AG09319 (cell line): ENCODE measurements at places on chromosomes 16 and 17.
A peak's percentile ranks its signal among the peaks of the same experiment; 100 is the strongest.

DNA sequence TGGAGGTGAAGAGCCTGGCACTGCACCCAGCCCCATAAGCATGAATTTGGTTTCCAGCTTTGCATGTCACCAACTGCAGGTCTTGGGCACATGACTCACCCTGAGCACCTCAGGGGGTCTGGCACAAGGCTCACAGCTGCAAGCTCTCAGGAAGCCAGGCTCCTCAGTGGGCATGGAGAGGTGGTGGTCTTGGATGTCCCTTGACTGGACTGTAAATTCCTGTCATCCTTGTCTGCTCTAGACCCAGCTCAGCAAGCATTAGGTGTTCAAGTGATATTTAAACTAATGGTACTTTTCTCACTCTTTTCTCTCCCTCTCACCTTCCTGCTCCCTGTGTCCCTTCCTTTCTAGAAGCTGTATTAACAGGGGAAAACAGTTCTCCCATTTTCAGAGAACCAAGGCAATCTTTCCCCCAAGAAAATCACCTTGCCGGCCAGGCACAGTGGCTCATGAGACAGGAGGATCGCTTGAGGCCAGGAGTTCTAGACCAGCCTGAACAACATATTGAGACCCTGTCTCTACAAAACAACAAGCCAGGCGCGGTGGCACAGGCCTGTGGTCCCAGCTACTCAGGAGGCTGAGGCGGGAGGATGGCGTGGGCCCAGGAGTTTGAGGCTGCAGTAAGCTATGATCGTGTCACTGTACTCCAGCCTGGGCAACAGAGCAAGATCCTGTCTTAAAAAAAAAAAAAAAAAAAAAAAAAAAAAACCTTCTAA, 5.1 kb upstream of the KIFC3 start:
- DNase-seq: no peak

- peak; percentile 14 for DNase-seq
These were observed 27.0 kb upstream of the NTN1 start for GRCh38 chr17:8994319-8994718.

DNA sequence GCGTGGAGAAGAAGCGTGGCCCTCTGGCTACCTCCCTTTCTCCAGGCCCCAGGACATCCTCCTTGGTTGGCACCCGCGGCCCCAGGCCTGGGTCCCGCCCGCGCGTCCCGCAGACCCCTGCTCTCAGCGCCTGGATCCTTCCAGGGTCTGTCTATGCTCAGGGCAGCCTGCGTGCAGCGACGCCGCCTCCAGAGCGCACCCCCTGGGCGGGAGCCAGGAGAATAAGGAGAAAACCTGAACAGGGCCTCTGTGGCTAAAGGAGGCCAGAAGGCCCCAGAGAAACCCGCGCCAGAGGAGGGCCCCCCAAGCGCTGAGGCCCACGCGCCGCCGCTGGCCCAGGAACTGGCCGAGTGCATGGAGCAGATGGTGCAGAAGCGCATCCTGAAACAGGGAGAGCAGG, 40.4 kb upstream of the DNAJA2 start:
- DNase-seq: no peak

DNA sequence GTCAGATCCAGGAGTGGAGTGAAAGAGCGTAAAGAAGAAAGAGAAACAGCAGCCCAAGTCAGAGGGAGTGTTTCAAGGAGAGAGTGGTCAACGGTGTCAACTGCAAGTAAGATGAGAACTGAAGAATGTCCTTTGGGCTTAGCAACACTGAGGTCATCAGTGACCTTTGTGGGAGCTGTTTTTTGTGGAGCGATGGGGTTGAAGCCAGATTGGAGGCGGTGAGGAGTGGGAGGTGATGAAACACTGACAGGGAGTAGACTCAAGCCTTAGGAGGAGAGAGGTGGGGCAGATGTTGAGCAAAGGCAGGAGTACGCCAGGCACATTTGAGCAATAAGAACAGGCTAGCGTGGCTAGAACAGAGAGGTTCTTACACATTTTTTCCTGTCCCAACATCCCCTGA, 103.7 kb upstream of the GNAO1 start:
- DNase-seq: no peak

DNA sequence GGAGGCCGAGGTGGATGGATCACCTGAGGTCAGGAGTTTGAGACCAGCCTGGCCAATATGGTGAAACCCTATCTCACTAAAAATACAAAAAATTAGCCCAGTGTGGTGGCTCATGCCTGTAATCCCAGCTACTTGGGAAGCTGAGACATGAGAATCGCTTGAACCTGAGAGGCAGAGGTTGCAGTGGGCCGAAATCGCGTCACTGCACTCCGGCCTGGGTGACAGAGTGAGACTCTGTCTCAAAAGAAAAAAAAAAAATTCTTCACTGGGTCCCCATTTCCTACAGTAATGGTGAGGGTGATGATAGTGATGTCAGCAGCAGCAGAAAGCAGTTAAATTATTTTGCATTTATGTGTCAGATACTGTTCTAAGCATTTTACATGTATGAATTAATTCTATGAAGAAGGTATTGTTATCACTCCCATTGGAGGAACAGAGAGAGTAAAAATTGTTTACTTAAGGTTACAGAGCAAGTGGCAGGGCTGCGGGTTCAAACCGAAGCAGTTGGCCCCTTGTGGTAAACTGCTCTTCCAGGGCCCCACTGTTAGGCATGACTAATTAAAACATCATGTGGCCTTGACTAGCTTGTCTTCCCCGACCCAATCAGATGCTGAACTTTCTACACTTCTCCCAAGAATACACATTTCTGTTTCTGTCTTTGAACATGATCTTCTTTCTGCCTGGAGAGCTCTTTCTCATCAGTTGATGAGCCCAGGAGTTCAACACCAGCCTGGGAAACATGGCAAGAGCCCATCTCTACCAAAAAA, 45.8 kb downstream of the STAT3 start:
- no peak for DNase-seq

GRCh38 chr17:79057737-79058385, 16.8 kb upstream of the ENGASE start:
- DNase-seq: no peak

- DNase-seq: no peak
These were observed 45.7 kb upstream of the MRPS23 start for GRCh38 chr17:57895382-57896060.

DNA sequence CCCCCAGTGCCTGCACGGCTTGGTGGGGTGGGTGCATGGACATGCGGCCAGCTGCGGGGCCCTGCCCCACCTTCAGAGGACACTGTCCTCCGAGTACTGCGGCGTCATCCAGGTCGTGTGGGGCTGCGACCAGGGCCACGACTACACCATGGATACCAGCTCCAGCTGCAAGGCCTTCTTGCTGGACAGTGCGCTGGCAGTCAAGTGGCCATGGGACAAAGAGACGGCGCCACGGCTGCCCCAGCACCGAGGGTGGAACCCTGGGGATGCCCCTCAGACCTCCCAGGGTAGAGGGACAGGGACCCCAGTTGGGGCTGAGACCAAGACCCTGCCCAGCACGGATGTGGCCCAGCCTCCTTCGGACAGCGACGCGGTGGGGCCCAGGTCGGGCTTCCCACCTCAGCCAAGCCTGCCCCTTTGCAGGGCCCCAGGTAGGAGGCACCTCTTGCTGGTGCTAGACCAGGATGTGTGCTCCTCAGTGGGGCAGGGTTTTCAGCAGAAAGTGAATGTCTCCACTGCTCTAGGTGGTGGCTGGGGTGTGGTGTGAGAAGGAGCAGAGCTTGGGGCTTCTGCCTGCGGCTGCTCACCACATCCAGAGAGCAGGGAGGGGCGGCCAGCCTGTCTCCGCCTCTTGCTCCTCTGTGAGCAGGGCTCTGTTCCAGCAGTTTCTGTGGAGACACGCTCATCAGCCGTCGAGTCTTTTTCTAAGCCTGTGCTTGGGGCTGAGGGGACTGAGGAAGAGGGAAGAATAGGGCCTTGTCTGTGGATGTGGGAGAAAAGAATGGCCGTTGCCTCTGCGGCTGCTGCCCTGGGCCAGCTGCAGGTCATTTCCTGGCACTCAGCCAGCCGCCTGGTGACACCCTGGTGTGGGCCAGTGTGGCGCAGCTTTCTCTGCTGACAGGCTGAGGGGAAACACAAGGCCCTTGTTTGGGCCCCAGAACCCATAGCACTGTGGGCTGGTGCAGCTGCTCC, 2.2 kb downstream of the ZNF276 start:
- DNase-seq: no peak

GRCh38 chr16:13781575-13782338, 138.2 kb upstream of the ERCC4 start:
- DNase-seq: no peak

DNA sequence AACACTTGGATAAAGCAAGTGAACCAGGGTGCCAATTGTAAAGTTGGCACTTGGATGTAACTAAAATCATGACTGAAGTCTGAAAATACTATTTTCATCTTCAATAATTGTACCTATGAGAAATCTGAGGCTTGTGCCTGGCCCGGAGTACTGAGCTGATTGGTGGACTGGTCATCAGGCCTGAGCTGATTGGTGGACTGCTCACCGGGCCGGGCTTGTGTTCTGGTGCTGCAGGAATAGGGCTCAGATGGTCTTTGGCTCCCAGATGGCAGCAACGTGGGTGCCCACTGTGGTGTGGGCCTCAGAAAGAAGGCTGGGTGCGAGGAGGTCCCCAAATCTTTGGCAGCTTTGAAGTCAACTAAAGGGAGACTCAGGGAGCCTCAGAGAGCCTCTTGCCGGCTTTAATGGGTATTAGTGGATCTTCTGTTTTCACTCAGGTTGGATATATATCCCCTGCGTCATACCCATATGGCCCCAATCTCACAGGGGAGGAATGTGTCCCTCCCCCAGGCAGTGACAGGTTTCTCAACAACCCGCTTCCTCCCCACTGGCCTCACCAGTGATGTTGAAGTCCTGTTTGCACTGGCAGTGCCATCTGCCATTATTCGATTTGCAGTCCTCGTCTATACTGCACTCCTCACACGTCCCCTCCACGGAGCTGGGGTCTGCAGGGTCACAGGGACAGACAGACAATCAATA, 4.7 kb downstream of the UMOD start:
- no peak for DNase-seq

DNA sequence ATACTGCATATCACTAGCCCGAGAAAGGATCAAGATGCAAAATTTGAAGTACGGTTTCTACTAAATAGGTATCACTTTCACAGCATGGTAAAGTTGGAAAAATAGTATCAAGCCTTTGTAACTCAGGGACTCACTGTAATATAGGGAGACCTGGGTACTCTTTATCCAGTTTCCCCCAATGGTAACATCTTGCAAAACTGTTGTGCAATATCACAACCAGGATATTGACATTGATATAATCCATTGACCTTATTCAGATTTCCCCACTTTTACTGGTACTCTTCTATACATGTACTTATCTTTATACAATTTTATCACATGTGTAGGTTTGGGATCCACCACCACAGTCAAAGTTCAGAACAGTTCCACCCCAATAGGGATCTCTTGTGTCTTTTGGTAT, 20.4 kb upstream of the GINS3 start:
- DNase-seq: no peak

DNA sequence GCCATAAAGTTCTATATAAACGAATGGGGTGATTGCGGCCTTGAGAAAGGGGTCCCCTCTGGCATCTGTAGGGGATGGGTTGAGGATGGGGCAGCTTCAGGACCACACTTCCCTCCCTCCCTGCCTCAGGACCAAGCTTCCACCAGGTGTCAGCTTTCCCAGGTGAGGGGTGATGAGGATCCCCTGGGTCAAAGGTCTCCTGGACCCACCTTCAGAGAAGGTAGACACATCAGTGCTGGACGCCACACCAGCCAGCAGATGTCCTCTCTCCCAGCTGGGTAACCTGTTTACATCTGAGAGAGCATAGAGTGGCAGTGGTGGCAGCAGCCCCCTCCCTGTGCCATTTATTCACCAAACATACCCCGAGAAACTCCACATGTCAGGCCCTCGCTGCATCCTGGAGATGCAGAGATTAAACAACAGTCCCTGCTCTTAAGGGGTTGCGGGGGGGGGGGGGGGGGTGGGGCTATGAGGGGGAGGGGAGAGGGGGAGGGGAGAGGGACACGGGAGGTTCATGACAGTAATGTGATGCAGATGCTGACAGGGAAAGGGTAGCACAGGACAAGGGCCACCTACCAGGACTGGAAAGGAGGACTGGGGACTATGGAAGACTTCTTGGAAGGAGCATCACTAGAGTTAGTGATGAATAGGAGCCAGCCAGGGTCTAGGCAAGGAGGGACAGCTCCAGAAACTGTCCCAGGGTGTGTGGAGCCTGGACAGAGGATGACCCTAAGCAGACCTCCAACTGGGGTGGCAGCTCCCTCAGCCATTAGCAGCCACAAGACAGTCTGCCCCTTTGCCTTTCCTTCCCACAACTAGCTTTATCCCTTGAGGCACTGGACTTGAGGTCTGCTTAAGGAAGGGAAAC, 5.0 kb downstream of the PROCA1 start:
- DNase-seq: no peak

DNA sequence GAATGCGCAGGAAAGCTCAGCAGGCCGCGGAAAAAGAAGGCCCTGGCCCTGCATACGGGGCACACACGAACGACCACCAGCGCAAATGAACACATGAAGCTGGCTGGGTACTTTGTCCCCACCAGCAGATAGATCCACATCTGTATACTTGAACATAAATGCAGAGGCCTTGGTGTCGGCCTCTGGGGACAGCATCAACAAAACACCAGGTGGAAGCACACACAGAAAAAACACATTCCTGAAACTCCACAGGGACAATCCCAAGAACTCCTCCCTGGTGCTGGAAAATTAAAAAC, 606 bp upstream of the ZBTB4 start:
- DNase-seq: no peak

GRCh38 chr17:9982159-9982558, 77.1 kb upstream of the RCVRN start:
- DNase-seq: no peak

- DNase-seq: no peak
These were observed 57.6 kb downstream of the PRMT7 start for GRCh38 chr16:68368301-68368888.

DNA sequence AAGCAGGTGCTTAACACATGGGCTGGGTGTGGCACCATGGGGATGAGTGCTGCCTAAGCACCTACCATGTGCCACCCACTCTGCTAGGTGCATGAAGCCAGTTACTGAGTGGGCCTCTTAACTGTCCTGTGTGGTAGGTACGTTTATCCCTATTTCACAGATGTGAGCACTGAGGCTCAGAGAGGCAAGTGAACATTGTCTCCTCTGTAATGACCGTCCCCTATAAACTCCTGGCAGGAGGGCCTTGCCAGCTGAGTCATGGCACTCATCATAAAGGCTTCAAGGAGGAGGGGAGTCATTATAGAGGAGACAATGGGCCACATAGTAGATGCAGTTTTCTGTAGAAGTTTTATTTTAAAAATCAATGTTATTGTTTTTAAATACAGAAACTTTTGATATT, 79.1 kb downstream of the RAB11FIP4 start:
- DNase-seq: no peak

DNA sequence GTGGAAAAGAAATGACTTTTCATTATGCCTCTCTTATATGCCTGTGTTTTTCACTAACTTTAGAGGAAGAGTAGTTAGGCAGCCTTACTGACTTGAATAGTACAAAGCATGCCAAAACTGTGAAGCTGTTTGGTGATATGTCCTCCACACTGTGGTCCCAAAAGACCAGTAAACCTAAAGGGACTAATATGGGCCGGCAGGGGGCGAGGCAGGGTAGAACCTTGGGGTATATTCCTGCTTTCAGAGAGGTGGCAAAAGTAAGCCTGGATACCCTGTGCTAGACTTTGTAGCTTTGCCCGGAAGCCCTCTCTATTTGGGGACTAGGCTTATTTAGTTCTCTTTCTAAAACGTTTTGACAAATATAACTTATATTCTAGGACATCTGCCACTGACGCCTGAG, 36.5 kb upstream of the VWA3A start:
- DNase-seq: no peak

GRCh38 chr17:39014795-39015545, 47.8 kb upstream of the FBXO47 start:
- no peak for DNase-seq

- no peak for DNase-seq
These were observed 316.1 kb downstream of the PHKB start for GRCh38 chr16:47777220-47777619.

- DNase-seq: no peak
These were observed 3.2 kb upstream of the PER1 start for GRCh38 chr17:8155231-8155995.
